ENCODE measurements at places on chromosomes 5 and 9. TPM values are rescaled to one million over a fixed set of nuclear protein-coding genes. Genes with fewer than 3 reads are reported as not detected.

Gene RGS7BP
- total RNA-seq = 19.3 TPM

Gene FGFR4
- 1.0 TPM for total RNA-seq

Gene NRG2
- total RNA-seq = 0.90 TPM

Gene NHP2
- total RNA-seq = 87.3 TPM

Gene HOMER1
- total RNA-seq = 7.8 TPM

Gene SLC6A3
- total RNA-seq = 0.19 TPM

Gene PCDHGA2
- 7.4 TPM for total RNA-seq

Gene GARNL3
- 40.4 TPM for total RNA-seq

Gene FUT7
- total RNA-seq = 0.24 TPM

Gene SLC9A3
- 0.71 TPM for total RNA-seq

Gene TLX3
- total RNA-seq = not detected

Gene GPR21
- 6.9 TPM for total RNA-seq

DNA sequence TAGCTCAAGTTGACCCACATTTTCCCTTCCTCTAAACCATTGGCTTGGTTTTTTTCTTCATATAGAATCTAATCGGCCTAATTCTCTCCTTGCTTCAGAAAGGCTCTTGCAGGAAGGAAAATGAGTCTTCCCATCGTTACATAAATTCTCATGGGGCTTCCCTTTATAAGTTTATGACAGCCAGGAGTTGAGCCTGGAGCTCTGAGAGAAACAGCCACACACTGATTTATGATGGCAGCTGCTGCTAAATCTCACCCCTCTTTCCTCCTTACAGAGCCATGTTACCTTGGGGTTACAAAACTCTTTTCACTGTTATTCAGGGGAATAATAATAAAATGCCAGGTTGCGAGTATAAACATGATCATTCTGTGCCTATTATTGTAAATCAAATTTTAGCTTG lies 5.2 kb upstream of the RNF14 start:
- DNase-seq = no peak

DNA sequence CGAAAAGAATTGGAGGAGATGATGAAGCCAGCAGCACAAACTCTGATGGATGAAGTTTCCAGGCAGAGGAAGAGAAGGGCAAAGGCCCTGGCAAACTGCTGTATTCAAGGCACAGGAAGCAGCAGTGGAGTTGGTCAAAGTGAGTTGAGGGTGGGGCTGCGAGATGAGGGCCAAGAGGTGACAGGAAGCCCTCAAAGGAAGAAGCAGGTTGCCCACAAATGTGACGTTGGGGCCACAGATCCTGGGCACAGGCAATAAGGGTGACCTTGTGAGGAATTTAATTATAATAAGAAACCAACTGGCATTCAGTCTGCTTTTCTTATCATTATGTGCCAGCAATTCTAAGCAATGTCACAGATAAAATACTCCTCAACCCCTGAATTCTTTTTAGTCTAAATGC lies 261.8 kb downstream of the CTNND2 start:
- no peak for DNase-seq

- DNase-seq = no peak
Measured at GRCh38 chr5:143836161-143836725, 24.3 kb downstream of the HMHB1 start.

DNA sequence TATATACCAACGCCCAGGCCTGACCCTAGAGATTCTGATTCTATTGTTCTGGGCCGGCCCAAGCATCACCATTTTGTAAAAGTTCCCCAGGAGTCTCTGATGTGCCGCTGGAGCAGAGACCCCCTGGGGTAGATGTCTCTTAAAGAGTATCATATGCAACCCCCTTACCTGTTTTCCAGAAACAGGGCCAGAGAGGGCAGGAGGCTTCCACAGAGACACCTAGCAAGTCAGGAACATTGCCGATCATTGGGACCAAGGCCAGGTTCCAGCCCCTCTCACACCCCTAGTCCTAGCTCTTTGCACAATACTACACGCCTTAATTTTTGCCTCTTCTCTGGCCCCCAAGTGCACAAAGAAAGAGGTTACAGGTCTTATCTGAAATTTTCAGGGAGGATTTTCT lies 63.8 kb downstream of the TMOD1 start:
- DNase-seq = no peak

GRCh38 chr9:90960941-90961340 lies 159.3 kb downstream of the SYK start:
- DNase-seq = no peak

GRCh38 chr5:56591081-56591480 lies 224.3 kb upstream of the MAP3K1 start:
- DNase-seq = no peak

- no peak for DNase-seq
Measured at GRCh38 chr5:154478224-154478565, at the start of gene HAND1. Gene HAND1 (minus strand): TSS chr5:154478227. CDS start chr5:154478008, 219 bp downstream.

DNA sequence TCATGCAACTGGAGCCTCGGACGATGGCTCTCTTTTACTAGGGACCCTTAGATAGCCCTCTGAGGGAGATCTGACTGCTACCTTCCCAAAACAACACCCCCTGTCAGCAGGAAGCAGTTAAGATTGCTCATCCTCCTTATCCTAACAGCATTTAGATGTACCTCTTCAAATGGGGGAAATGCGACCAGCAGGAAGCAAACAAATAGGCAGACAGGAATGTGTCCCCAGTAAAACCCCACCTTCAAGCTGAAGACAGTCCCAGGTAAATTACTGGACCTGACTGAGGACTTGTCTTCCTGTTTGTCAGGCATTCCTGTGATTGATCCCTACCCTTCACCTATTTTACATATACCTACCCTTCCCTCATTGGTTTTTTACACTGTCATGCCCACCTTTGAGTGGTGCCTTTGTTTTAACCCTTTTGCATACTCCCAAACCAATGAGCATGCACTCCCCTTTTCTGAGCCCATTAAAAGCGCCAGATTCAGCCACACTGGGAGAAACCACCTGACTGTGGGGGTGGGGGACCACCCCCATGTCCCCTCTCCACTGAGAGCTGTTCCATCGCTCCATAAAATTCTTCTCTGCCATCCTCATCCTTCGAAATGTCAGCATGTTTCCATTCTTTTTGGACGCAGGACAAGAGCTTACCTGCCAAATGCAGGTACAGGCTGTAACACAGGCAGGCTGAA lies 954.0 kb upstream of the CDH6 start:
- no peak for DNase-seq

GRCh38 chr5:74243634-74244033 lies 396.9 kb downstream of the ENC1 start:
- DNase-seq = no peak

GRCh38 chr5:171893290-171893886 lies 107.8 kb downstream of the SMIM23 start:
- no peak for DNase-seq

GRCh38 chr5:16924206-16924605 lies 11.9 kb downstream of the MYO10 start:
- DNase-seq = no peak

GRCh38 chr5:18483451-18483850 lies 849.2 kb downstream of the TAF11L14 start:
- DNase-seq = no peak

- DNase-seq = no peak
Measured at GRCh38 chr5:130871346-130872086, 293.5 kb downstream of the HINT1 start.

GRCh38 chr5:428219-428618 lies 14.8 kb upstream of the EXOC3 start:
- DNase-seq = peak; percentile 69

- no peak for DNase-seq
Measured at GRCh38 chr5:172002840-172003512, 3.5 kb downstream of the FBXW11 start.

DNA sequence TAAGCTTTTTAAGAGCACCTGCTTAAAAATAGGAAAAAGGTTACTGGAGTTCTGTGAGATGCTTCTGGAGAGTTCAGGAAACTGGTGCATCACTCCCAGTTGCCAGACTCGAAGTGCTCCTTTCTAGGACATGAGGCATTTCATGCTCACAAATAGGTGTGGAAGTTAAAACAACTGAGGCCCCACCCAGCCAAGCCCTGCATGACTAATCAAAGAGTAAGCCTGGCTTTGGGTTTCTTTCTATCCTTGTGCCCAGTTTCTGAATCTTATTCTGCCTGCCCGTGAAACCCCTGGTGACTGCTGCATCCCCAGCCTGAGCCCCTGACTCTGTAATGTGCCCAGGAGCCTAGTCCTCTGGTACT lies 7.7 kb downstream of the SPINK9 start:
- DNase-seq = no peak

- no peak for DNase-seq
Measured at GRCh38 chr9:72894342-72894741, 58.5 kb downstream of the ALDH1A1 start.

DNA sequence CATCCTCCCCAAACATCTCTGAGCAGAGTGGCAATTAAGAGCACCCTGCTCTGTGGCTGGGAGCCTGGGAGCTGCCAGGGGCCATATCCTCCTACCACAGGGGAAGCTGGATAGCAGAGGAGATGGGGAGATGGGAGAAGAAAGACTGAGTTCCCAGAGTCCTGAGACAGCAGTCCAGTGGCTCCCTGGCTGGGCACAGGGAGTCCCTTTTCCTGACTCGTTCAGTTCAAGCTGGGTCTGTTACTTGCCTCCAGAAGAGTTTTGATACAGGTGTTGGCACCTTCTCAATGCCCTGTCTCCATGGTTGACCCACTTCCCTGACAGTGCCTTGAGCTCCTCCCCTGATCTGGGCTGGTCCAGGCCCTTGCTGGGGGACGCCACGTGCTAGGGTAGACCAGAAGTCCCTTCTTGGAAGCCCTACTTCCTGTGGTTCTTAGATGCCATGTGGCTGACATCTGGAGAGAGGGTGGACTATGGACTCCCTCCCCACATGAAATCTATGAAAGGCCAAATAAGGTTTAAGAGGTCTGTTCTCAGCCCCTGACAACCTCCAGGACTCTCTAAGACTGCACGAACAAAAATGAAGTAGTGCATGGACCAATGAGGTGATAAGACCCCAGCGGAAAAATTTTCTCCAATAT lies 166.2 kb downstream of the AUH start:
- DNase-seq = no peak

GRCh38 chr5:124421584-124421983 lies 324.9 kb downstream of the ZNF608 start:
- no peak for DNase-seq

- DNase-seq = no peak
Measured at GRCh38 chr9:99348289-99348688, 126.2 kb downstream of the SEC61B start.

- no peak for DNase-seq
Measured at GRCh38 chr5:36177715-36178523, 26.0 kb downstream of the SKP2 start.

- no peak for DNase-seq
Measured at GRCh38 chr5:91277093-91277626, 106.0 kb downstream of the ARRDC3 start.

GRCh38 chr5:111704452-111705085 lies 52.4 kb downstream of the NREP start:
- no peak for DNase-seq

GRCh38 chr5:58437661-58438060 lies 22.2 kb downstream of the PLK2 start:
- DNase-seq = no peak

DNA sequence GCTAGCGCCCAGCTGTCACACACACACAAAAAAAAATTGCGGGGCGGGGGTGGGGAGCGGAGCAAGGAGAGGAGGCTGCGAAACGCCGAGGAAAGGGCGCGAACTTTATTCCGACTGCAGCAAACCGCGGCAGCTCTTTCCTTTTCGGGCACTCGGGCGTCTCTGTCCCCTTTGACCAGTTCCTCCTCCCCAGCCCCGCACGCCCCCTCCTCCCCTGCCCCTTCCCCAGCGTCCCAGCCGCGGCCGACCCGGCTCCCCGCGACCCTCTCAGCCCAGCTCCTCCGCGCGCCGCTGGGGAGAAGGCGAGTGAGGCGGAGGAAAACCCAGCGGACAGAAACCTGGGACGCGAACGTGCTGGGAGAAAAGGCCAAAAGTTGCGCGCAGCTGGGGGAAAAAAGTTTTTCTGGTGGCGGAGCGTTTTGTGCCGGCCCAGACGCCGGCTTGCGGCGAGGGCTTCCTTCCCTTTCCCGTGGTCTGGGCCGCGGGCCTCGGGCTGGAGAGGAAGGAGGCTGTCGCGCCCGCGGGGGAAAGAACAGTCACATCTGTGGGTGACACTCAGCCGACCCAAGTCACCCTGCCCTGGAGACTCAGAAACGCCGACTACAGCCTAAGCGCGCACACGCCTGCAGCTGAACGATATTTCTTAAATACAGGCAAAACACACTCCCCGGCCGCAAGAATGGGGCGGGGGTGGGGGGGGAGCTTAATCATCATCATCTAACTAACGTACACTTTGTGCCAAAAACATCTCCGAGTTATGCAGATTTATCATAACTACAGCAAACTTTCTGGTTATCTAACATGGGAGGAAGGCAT lies 1.1 kb upstream of the BNC2 start:
- DNase-seq = peak; percentile 92

DNA sequence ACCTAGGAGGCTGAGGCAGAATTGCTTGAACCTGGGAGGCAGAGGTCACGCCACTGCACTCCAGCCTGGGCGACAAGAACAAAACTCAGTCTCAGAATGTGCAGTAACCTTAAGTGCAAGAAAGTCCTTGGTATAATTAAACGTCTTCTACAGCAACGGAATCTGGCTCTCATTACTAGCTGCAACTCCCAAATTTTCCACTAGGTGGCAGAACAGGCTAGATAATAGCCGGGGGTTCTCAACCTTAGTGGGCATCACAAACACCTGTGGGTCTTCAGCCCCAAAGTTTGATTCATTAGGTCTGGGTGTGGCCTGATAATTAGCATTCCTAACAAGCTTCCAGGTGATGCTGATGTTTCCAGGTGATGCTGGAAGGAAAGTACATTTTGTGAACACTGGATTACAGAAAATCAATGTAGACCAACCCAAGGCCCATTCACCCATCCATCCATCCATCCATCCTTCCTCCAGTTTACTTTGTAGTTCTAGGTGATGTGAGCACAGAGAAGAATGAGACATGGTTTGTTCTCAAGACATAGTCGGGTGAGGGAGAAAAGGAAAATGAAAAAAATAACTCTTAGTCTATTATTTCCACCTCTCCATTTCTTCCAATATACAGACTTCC lies 37.3 kb downstream of the FBXW2 start:
- no peak for DNase-seq

DNA sequence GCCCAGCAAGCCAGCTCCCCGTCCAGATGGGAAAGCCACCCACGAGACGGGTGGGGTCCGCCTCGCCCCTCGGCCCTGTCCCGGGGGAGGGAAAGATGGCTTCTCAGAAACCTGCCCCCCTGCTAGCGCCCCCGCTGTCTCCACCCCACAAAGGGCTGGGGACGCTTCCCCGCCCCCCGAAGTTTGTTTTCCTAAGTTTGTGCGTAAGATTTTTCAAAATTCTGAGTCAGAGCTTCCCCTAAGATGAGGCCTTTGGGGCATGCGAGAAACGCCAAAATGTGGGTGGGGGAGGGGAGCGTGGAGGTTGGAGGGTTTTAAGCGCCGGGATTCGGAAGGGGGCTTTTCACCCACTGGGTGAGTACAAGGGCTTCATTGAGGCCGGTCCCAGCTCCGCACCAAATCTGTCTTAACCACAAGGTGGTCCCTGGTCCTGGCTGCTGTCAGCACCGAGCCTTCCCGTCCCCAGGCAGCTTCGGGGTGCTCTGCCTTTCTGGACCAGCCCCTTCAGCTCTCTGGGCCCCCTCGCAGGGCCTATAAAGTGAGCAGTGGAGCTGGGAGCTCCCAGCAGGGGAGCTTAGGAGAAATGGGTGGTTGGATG lies 32.3 kb downstream of the PRRX2 start:
- peak; percentile 94 for DNase-seq

Measured in posterior vena cava (tissue), 2 donors.